ENCODE measurements at places on chromosomes 1 and 21.

DNA sequence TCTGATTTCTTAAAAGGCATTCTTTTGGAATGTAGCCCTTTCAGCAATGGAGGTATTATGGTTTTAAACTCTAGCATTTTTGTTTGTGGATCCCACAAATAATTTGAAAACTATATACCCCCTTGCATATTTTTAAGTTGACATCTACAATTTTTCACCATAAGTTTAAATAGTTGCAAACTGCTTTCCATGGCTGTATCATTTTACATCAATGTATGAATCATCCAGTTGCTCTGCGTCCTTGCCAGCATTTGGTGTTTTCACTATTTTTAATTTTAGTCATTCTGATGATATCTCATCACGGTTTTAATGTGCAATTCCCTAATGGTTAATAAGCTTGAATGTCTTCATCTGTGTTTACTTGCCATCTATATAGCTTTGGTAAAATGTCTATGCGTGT, 20.7 kb downstream of the DIPK1A start:
- DNase-seq, result no peak

DNA sequence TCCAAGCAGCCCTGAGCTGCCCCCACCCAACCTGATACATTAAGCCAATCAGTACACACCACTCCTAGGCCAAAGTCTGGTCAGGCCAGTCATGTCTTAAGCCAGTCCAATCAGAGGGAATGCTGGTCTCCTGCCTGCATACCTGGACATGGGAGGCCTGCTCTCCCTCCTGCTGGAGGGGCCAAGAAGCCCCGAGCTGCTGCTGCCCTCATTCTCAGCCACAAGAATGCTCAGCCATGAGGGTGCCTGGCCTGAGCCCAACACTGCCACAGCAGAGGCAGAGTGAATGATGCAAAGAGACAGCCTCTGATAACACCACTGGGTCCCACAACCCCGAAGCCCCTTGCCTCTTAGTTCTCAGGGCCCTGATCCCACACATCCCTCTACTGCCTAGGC, 23.0 kb downstream of the CHD5 start:
- DNase-seq, result no peak

- DNase-seq, result no peak
Measured at GRCh38 chr1:245552331-245552730, 397.5 kb downstream of the KIF26B start.

GRCh38 chr1:1841575-1841995, 49.3 kb downstream of the GNB1 start:
- no peak for DNase-seq

DNA sequence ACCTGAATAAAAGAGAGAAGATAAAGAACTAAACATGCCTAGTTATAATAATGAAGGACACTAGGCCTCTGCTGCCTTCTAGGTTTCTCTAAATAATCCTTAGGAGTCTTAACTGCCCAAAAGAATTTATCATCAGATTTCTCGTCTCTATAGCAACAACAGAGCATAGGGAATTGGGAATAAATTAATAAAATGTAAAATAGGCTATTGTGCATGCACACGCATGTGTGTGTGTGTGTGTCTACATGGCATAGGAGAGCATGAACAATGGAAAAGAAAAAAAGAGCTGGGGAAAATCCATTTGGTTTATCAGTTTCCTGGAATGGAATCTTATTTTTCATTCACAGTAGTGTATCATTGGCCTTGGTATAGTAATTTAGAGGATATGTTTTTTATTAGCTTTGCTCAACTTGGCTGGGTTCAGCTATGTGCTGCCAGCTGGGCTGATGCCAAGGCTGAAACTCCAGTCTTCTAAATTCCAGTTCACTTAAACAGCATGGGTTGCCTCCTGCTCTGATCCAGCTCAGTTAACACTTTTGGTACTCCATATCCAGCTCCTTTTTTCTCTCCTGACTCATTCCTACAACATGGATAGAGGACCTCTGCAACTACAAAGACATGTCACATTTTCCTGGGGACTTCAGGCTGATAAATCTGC, 80.6 kb upstream of the SLFNL1 start:
- peak; percentile 64 for DNase-seq

GRCh38 chr1:220691053-220691684, 1.0 kb downstream of the C1orf115 start:
- no peak for DNase-seq
